Fibroblast of skin of abdomen (primary cell): ENCODE measurements at places on chromosomes 11 and 22.

GRCh38 chr22:38335077-38335476, 17.8 kb upstream of the CSNK1E start:
- DNase-seq: no peak

DNA sequence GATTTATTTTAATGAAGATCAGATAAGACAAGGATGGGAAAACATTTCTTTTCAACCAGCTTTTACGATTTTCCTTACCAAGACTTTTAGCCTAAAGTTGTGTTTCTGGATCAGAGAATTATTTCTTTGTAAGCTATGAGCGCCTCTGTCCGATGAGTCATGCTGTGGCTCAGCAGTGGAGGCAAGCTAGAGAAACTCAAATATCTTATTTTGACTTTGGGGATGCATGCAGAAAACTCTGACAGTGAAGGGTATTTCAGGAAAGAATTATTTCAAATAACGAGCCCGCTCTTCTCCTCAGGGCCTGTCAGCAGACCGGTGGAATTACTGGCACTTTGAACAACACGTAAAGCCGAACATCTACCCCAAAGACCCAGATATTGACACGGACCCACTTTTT, 77.9 kb upstream of the OR5AK2 start:
- peak; percentile 28 for DNase-seq

- peak; percentile 29 for DNase-seq
These were observed 10.5 kb downstream of the GRK2 start for GRCh38 chr11:67276781-67277230.

DNA sequence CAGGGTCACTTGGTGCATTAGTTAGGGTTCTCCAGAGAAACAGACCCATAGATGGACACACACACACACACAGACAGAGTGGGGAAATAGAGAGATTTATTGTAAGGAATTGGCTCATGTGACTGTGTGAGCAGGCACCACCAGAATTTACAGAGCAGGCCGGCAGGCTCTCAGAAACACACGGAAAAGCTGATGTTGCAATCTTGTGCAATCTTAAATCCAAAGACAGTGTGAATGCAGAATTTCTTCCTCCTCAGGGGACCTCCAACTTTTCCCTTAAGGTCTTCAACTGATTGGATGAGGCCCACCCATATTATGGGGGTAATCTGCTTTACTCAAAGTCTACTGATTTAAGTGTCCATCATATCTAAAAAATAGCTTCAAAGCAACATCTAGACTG, 49.8 kb downstream of the APIP start:
- DNase-seq: peak; percentile 25

DNA sequence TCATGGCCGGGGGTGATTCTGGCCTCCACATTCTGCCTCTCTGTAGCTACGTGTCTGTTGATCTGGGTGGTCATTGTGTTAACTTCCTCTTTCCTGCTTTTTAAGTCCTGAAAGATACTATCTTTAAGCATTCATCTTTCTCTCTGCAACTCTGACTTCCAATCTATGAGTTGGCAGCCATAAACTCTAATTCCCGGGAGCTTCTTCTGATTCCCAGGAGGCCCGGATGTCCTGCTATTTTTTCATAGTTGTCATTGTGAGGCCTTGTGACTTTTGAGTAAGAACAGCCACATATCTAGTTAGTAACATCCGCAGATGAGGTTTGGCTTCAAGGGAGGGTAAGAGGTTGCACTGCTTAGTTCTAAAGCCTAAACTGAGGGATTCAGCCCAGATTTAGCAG, 107.8 kb downstream of the SYN3 start:
- no peak for DNase-seq

DNA sequence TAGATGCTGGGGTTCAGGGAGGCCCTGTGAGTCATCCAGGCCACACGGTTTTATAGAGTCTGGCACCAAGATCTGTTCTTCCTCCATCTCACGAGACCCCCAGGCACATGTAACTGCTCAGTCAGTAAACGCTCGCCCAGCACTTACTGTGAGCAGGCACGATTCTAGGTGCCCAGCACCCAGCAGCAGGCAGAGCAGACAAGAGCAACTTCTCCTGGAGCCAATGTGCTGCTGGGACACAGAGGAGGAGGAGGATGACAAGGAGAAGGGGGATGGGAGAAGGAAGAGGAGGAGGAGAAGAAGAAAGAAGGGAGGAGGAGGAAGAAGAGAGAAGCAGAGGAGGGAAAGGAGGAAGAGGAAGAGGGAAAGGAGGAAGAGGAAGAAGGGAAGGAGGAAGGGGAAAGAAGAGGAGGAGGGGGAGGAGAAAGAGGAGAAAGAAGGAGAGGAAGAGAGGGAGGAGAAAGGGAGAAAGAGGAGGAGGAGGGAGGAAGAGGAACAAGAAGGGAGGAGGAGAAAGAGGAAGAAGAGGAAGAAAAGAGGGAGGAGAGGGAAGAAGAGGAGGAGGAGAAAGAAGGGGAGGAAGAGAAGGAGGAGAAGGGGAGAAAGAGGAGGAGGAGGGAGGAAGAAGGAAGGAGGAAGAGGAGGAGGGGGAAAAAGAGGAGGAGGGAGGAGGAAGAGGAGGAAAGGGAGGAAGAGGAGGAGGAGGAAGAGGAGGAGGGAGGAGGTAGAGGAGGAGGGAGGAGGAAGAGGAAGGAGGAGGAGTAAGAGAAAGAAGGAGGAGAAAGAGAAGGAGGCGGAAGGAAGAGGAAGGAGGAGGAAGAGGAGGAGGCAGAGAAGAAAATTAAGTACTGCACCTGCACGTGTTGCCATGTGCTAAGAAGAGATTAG, 77.6 kb upstream of the RTL6 start:
- DNase-seq: no peak

- DNase-seq: no peak
These were observed 426.4 kb downstream of the SHANK2 start for GRCh38 chr11:70825893-70826540.

DNA sequence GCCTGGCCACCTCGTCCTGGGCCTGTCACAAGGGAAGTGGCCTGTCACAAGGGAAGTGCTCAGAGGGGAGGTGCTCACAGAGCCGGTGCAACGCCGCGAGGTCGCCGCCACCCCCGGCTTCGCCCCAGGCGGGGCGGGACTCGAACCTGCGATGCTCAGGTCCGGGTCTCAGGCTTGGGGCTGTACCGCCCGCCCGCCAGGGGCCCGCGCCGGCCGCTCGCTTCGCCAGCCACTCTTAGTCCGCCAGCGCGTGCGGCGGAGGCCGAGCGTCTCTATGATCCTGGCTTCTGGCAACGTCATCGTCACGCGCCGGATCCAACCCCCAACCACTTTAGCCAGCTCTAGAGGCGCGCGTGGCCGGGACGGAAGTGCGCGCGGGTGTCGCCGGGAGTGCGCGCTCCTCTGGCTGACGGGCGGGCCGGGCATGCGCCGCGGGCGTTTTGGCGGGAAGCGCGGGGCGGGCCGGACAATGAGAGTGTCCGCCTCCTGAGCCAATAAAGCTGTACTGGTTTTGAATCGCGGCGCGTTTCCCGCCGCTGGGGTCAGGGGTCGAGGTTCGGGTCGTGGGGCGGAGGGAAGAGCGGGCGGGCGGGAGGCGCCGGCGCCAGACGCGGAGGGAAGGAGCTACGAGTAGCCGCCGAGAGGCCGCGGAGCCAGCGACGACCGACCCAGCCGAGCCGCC, at the start of gene TRMT2A:
TSS of gene TRMT2A (minus strand) at position 276 of the 682 bp plus-strand sequence. CDS start 320 bp downstream, outside the sequence.
- DNase-seq: peak; percentile 98
